Sciatic nerve (tissue), 2 donors: ENCODE measurements at places on chromosomes 2 and 18.

DNA sequence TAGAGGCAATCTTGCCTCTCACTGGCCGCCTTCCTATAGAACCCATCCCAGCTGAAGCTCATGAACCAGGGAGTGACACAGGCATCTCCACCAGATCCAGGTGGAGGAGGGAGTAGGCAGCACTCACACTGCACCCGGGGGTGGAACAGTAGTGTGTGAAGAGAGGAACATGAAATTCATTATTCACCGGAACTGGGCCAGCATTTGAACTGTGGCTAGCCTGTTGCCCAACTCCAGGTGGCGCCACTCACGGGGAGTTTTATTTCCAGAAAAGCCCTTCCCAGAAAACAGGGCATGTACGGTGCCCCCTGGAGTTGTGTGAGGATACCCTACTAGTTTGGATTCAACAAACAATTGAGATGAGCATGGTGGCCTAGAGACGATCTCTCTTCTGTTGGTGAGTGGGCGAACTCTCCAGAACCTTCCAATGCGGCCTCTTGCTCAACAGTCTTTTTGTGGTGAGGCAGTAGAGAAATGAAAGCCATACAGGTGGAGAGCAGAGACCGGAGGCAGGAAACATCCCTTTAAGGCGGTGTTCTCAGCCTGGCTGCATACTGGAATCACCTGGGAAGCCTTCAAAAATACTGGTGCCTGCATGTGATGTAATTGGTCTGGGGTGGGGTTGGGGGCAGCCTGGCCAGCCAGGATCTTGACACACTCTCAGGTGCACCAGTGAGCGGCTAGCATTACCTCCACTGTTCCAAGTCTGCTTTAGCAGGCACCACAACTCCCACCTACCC, 73.5 kb upstream of the NEDD4L start:
- no peak for DNase-seq

- DNase-seq: no peak
These were observed 85.1 kb upstream of the MCFD2 start for GRCh38 chr2:47000679-47001075.

GRCh38 chr2:241010531-241011295, 12.3 kb downstream of the SNED1 start:
- peak; percentile 54 for DNase-seq

- DNase-seq: no peak
These were observed 220.9 kb downstream of the DYSF start for GRCh38 chr2:71674158-71674851.

GRCh38 chr2:4291430-4291829, 588.1 kb downstream of the DCDC2C start:
- no peak for DNase-seq

DNA sequence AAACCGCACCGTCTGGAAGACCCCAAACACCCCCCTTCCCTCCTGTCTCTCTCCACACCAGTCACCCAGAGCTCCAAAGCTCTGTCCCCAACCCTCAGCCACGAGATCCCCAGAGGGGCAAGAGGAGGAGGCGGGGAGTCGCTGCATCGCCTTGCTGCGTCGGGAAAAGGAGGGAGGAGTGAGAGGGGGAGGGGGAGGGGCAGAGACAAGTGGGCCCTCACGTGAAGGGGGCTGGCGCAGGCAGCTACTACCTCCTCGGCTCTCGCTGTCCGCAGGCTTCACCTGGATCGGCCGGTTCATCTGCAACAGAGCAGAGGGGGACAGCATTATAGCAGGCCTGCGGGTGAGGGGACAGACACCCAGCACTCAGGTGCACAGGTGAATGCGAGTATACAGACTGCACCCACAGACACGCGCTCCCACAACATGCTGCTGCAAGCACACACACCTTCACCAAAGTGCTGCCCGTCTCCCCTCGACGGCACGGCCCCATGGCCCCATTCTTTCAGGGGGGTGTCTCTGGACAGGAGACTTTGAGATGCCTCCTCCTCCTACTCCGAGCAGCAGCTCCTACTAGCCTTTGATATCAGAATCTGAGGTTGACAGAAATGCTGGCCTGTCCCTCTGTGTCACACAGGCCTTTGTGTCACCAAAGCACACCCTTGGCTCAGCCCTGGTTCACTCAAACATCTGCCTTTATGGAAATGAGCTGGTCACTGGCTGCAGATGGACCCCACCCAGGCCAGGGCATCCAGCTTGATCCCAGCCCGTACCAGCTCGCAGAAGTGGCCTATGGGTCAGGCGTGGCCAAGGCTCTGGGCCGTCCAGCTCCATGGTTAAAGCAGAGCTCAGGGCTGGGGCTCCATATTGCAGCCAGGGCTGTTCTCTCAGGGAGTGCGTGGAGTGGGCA, 243.8 kb downstream of the CELF4 start:
- DNase-seq: no peak

DNA sequence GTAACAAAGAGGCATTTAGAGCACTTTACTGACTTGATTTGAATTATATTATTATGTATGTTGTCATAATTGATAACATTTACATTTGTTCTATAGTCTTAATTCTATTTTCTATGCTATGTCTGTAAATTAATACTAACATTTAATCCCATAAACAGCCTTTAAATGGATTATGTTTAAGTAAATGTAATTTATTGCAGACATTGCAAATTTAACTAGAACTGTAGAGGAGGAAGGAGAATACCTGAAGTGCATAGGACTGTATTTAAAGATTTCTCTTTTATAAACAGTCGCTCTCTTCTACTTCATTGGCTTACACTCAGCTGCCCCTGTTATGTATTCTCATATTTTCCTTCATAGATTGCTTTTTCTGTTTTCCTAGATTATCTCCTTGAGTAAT, 92.4 kb downstream of the SPAG16 start:
- DNase-seq: no peak

- no peak for DNase-seq
These were observed 54.6 kb downstream of the LANCL1 start for GRCh38 chr2:210421916-210422315.

- no peak for DNase-seq
These were observed 132.3 kb upstream of the RIOK3 start for GRCh38 chr18:23320709-23321236.

DNA sequence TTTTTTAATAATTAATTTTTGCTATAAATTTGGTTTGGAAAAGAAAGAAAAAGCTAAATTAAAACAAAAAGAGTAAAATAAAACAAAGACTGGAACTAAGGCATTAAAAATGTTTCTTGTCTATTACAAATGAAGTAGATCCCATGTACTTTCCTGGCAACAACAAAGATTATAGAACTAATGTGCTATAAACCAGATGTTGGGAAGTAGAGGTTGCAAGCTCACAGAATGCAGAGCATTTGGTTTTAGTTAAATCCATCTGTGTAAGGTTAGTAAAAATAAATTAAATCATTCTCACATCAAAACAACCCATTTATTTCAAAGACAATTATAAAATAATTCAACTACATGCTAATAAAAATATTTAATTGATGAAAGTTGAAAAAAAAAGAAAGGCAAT, 157.2 kb upstream of the ZC3H15 start:
- DNase-seq: no peak

DNA sequence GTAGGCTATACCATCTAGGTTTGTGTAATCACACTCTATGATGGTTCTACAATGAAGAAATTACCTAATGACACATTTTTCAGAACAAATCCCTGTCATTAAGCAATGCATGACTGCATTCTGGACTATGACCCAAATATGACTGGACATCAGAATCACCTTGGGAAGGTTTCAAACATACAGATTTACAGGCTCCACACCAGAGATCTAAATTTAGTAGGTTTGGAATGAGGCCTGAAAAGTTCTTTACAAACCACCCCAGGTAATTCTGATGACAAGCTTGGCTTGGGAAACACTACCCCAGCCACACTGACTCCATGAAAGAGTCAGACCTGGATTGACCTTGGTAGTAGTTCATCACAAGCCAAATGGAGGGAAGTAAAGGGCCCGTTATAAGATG, 52.2 kb upstream of the NFE2L2 start:
- DNase-seq: no peak

- DNase-seq: no peak
These were observed 140.7 kb downstream of the ACOXL start for GRCh38 chr2:110873056-110873502.

DNA sequence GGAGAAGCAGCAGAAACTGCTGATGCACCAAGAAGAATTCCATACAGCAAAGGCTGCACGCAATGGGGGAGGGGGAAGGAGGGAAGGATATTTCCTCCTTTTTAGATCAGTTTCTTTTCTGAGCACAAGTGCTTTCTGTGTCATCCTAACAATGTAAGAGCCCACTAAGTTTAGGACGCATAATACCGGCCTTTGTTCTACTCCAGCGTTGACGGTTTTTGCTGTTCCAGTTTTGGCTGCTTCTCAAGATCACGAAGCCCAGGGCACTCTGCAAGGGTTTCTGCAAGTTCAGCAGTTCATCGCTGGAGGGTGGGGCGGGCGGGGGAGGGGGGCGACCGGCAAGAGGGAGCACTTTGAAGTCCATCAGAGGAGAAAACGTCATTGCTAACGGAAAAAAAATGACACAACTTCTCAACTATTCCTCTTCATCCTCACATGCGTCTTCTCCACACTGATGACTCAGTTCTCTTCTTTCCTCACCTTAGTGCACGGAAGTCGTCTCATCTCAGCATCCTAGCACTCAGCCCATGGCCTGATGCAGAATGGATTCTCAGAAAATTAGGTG, 8.7 kb downstream of the FAM178B start:
- DNase-seq: no peak

DNA sequence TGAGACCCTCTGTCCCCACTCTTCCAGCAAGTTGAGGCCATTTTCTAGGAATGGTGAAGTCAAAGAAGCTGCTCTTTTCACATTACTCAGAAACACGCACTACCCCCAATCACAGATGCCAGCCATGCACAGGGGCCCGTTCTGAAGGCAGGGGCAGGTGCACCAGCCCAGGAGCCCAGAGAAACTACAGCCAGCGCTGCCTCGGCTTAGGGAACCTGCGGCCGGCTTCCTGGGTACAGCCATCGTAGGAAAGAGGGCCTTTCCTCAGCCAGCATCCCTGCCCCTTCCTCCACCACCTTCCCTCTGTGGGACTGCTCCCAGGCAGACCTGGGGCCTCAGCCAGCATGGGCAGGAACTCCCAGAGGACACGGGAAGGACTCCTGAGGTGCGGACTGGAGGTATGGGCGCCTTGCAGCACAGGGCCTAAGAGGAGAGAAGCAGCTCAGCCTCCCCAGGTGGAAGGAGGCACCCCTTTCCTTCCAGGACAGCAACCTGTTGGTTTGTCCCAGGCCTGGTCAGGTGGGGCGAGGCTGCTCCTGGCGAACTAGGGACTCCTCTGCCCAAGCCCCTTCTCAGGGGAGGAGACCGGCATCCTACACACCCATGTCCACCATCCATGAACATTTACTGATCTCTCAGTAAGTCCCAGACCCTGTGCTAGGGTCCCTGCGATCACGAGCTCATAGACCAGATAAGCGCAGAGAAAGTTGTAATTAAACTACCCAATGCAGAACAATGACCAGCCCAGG, 99.0 kb upstream of the ID2 start:
- DNase-seq: no peak

DNA sequence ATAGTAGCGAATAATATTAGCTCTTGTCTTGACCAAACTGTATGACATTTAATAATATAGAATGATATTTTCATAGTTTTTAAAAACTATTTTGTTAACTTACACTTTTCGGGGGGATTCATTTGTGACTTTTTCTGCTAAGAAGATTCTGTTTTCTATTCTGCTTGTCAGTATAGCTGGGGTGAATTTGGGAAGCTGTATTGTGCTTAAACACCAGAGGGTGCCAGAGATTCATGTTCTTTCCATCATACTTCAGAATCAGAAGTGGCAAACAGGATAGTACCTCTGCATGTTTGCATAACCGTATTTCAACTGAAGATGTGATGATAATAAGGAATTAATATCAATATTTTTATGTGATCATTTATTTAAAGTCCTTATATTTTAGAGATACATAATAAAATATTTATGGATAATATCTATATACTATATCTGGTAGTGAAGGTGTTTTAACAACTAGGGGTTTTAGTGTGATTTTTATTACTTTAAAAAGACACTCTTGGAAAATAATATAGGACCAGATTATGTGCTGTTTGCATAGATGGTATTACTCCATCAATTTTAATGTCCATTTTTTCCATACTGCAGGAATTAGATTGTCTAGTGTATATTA, 81.0 kb downstream of the TAF4B start:
- no peak for DNase-seq

- DNase-seq: no peak
These were observed 1.5 kb downstream of the MSH6 start for GRCh38 chr2:47784352-47784851.

DNA sequence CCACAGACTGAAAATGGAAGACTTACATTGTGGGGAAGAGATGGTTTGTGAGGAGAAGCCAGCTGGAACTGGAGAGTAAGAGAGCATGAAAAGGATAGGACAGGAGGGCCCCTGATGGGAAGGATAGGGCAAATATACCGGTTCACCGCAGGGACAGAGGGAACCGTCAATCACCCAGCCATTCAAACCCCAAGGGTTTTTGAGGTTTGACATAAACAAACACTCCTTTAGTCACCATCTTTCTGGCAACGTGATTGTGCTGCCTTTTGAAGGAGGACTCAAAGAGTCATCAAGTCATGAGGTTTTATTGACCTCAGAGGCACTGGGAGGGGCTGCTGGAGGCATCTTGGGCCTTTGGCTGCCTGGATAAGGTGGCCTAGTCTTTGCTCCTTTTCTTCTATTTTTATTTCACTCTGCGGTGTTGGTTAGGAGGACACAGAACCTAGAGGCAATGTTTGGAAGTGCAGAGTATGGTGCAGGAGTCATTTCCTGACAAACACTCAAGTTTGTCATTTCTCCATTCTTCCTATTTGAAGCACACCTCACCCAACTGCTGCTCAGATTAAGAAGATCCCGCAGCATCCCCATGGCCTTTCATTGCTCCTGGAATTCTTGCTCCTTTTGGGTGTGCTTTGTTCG, 487.3 kb upstream of the SPRED2 start:
- no peak for DNase-seq

DNA sequence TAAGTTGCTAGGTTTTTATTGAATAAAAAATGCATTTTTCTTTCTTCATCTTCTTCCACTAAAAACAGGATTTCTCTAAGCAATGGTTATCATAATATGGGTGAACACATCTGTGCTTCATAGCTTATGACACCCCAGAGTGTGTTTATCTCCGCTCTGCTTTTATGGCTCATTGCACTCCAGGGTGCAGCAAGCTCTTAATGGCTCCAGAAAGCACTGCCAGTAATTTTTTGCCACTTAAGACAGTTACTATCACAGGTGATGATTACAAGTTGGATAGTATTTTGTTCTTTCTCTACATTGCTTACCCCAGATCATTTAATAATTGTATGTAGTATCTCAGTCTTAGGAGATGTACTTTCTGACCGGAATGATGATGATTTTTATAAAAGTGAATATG, 239.3 kb upstream of the CDH20 start:
- no peak for DNase-seq

DNA sequence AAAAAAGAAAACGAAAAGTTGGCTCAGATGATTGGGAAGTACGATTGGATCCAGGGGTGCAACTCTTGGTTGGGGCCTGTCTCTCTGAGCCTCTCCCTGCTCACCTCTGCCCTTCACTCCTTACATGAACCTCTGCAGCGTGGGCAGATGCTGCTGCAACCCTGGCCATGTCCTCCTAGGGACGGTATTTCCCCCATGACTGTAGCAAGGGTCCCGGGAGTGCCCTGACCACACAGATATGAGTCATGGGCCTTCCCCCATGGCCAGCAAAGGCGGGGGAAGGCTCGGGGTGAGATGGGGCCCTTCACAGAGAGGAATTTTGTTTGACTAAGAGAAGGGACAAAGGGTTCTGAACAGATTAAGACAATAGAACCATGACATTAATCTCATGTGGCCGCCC, 129.0 kb downstream of the NCK2 start:
- no peak for DNase-seq
